ENCODE measurements at places on chromosomes 16 and 17.

- DNase-seq: no peak
These were observed 216.5 kb downstream of the TMEM114 start for GRCh38 chr16:8373676-8374431.

DNA sequence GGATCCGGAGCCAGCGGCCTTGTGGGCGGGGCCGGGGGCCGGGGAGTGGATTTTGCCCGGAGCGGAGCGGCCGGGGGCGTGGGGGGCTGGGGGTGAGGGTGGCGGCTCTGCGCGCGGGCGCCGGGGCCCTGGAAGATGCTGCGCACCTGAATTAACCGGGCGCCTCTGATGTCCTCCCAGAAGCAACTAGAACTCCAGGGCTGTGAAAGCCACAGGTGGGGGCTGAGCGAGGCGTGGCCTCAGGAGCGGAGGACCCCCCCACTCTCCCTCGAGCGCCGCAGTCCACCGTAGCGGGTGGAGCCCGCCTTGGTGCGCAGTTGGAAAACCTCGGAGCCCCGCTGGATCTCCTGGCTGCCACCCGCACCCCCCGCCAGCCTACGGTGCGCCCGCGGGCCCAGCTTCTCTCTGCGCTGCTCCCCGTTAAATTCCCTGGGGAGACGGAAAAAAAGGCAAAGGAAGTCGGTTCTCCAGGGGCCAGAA lies 549 bp downstream of the SLC26A11 start:
- DNase-seq: no peak

- DNase-seq: no peak
These were observed 121.0 kb downstream of the COPRS start for GRCh38 chr17:31738067-31738466.

GRCh38 chr16:49861299-49861698 lies 5.4 kb upstream of the ZNF423 start:
- no peak for DNase-seq

- DNase-seq: peak; percentile 77
These were observed 134.8 kb downstream of the HS3ST2 start for GRCh38 chr16:22948603-22949368.

GRCh38 chr17:21125862-21126261 lies 902 bp upstream of the DHRS7B start:
- DNase-seq: peak; percentile 81

DNA sequence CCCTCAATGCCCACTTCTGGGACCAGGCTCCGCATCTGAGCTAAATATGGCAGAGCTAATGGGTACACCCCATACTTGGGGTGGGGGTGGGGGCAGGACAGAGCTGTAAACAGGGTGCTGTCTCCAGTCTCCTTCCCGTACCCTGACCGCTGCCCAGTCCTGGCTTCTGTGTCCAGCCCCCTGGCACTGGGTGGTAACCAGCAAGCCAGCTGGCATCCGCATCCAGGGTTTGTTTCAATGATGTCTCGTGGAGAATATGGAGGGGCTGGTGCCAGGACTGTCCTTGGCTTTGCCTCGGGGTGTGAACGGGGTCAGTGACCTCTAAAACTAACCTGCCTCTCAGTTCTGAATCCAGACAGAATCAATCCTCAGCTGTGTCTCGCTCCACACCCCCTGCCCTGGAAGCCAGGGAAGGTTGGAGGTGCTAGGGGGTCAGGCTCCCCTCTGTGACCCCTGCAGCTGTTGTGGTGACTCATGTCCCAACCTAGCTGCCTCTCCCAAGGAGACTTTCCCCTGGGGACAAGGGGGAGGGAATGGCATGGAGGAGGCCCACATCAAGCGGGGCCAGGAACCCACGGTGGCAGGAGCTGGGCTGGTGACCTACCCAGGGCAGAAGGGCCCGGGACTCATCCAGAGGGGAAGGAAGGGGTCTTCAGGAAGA lies 1.5 kb upstream of the PNMT start:
- DNase-seq: peak; percentile 46

GRCh38 chr16:89478576-89479221 lies 11.7 kb downstream of the ANKRD11 start:
- DNase-seq: no peak

GRCh38 chr17:78882540-78883088 lies 20.4 kb downstream of the CEP295NL start:
- DNase-seq: peak; percentile 66

GRCh38 chr17:73895157-73895556 lies 250.9 kb upstream of the SDK2 start:
- no peak for DNase-seq

- DNase-seq: no peak
These were observed 456.6 kb downstream of the CDH13 start for GRCh38 chr16:83083361-83083760.

DNA sequence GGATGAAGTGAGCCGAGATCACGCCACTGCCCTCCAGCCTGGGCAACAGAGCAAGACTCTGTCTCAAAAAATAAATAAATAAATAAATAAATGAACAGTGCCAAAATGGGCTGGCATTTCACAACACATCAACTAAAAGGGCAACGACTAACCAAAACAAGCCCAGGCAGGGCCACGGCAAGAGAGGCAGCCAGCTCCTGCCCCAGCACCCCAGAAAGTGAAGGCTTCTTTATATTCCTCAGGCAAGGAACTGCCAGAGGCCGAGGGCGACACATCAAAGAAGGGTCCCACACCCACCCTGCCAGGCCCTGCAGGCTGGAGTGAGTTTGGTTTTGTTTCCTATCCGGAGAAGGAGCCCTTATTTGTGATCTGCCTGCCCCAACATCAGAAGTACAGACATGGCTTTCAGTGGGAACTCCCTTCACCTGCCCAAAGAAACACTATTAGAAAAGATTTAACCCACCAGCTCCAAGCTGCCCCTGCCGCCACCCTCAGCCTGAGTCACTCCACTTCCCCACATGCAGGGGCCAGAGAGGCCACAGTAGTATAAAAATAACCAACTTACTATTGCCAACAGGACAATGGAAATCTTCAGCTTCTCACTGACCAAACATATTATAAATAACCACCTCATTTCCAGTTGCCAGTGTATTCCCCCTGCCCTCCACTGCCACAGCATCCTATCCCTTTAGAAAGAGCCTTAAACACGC lies 8.0 kb downstream of the FBXO31 start:
- DNase-seq: peak; percentile 12

DNA sequence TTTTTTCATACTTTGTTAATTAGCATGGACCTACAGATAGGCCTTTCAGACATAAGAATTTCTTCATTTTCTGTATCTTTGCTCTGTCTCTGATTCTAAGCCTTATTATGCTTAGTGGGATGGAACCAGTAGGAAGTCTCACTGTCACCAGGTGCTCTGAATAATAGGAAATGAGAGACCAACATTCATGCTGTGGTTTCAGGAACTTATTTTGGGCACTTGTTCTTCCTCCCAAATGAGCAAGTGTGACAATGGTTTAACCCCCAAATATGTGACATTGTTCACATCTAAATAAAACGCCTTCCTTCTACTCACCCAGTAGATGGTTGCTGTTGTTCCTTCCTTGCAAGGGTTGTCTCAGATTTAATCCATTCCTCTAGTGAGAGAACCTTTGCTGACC lies 100.2 kb downstream of the SYCE1L start:
- no peak for DNase-seq

GRCh38 chr17:52143542-52143941 lies 15.0 kb downstream of the CA10 start:
- DNase-seq: no peak

DNA sequence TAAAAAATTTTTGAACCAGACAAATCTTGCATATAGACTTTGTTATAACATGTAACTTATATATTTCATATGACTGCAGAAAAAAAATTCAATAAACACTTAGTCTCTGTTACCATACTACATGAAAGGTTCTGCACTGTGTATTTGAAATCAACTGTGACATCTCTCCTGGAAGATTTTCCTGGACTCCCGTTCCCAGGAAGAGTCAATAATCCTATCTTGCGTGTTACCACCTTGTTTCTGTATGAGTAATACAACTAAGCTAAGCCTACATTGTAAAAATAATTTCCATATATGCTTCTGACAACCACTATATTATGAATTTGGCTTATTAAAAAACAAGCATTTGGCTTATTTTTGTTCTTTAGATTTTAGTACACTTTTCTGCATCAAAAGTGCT lies 665.6 kb upstream of the SOX9 start:
- DNase-seq: no peak

GRCh38 chr17:69593716-69594115 lies 179.2 kb downstream of the MAP2K6 start:
- DNase-seq: no peak

DNA sequence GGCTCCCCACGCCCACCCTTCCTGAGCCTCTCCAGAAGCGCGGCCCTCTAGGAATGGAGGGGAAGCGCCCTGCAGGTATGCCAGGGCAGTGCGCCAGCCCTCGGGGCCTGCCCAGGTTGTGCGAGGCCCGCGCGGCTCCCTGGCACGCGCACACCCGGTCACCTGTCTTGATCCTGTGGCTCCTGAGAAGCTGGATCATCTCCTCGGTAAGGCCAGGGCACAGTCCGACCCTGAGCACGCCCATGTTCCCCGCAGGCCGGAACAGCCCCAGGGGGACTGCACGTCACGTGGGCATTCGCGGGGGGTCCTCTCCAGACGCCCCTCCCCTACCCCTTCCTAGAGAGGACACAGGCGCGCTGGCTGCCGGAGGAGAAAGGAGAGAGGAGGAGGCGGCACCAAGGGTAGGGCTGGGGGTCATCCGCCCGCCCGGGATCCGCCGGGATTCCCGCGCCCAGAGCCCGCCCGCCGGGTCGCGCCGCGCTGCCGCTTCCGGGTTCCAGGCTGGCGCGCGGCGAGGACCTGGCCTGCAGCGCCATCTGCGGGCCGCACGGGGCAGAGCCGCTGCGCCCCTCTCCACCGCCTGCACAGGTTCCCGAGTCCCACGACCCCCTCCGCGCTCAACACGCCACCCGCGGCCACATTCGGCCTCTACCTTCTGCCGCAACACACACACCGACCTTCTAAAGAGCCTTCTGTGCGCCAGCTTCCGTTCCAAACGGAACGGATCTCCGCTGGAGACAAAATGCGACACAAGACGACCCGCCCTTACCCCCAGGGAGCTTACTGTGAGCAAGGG lies at the start of gene RAD51D:
TSS of gene RAD51D (minus strand) at position 491 of the 796 bp plus-strand sequence. CDS start at position 244, 247 bp downstream.
- DNase-seq: peak; percentile 90

- DNase-seq: no peak
These were observed 181.2 kb downstream of the NTN1 start for GRCh38 chr17:9202532-9202931.

- no peak for DNase-seq
These were observed 204.7 kb upstream of the TNRC6C start for GRCh38 chr17:77753691-77754245.

DNA sequence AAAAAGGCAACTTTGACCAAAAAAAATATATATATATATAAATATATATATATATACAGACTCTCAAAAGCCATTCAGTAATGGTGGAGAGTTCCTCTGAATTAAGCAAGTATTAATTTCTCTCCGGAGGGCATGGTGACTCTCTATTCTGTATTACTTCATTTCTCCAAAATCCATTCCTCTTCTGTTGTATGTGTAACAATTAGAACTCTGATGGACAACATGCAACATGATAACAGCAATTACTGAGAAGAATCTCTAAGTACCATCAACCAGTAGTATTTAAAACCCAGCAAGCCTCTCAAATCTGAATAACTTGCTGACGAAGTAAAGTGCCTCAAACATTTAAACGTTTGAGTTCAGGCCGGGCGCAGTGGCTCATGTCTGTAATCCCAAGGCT lies 2.3 kb downstream of the GRB2 start:
- DNase-seq: no peak

DNA sequence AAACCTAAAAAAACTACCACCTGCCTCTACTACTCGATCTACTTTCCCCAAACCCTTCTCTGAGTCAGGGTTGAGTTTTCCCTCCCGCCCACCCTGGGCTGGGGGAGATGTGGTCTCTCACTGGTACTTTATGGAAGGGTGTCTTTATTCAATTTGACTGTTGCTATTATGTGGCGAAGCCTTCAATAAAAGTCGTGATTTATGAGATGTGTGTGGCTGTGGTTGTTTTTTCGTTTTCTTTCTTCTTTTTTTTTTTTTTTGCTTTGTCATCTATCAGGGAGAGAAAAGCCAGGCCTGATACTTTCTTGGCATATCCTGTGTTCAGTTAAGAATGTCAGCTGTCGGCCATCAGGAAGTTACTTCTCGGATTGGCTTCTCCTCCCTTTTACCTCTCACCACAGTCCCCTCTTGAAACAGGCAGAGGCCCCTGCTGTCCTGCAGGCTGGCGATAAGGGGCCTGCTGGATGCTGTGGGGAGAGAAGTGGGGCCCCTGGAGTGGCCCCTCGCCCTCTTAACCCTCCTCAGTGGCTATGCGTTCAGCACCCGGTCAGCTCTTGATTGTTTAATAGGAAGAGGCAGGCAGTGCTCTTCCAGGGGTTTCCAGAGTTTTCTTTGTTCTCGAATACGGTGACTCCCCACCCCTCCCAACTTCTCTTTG lies 123.0 kb downstream of the MSI2 start:
- DNase-seq: peak; percentile 97

DNA sequence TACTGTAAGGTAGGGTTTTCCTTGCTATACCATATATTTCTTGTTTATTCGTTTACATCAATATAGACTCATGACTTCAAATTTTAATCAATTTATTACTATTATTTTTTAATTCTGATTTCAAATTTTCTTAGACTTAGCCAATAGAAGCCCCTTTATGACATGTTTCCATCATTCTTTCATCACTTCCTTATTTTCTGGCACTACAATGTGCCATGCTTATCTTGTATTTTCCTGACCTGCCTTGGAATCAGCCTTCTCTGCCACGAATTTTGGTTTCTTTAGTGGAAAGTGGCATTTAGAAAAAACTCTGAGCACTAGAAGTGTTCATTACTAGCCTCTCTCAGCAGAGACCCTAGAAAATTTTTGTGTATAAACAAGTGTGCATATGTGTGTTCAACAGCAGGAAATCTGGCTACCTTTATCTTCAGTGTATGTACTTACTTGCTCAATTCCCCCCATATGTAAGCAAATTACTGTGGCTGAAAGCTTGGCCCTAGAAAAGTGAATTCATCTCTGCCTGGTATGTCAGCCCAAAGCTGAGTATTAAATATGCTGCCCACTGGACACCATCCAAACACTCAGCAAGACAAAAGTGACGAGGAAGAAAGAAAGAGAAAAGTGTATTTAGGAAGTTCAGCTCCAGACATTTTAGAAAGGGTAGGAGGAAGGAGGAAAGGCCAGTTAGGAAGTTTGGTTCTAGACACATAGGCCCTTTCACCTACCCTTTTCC lies 4.0 kb downstream of the STXBP4 start:
- DNase-seq: no peak

- DNase-seq: no peak
These were observed 12.4 kb upstream of the P2RX5 start for GRCh38 chr17:3708366-3708765.

Data from hematopoietic multipotent progenitor cell treated with erythropoietin and hydrocortisone succinate and interleukin-3 and kit ligand, for 4 days (in vitro differentiated cells).